AG09319 (cell line): ENCODE measurements at places on chromosomes 3 and 15.

GRCh38 chr3:10432931-10433330 lies 72.5 kb downstream of the ATP2B2 start:
- DNase-seq: no peak

- no peak for DNase-seq
Measured at GRCh38 chr3:13282986-13283876, 136.9 kb downstream of the NUP210 start.

- DNase-seq: no peak
Measured at GRCh38 chr3:16061491-16061890, 113.0 kb upstream of the GALNT15 start.

DNA sequence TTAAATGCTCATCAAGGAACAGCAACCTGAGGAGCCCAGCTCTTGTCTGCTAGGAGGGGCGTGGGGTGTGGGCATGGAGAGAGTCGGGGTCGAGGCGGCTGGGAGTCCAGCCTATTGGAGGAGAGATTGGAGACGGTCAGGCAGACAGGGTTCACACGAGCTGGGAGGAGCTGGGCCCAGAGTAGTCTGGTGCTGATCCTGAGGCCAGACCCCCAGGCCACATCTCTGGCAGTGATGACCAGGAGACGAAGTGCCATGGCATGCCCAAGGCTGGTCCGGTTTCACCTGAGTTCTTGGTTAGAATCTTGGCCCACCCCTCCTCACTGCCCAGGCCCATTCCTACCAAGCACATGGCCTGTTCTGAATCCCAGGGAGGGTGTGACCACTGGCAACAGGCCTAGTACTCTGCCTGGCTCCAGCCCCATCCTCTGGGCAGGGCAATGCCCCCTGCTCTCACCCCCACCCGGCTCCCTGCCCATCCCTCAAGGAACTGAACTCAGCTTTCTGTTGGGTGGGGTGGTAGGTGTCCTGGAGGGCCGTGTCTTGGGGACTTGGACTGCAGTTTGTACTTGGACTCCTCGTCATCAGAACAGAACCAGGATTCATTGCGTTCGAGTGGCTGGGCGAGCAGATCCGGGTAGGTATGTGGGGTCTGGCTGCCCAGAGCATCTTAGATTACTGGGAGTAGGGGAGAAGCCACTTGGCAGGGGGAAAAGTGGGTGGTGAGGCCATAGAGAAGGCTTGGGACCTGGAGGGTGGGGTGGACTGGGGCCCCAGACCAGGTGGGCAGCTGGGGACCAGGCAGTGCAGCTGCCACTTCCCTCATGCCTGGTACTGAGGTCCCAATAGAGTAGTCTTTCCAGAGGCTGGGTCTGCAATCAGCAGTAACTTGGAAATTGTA lies 20.8 kb downstream of the SLC28A1 start:
- DNase-seq: no peak

- DNase-seq: no peak
Measured at GRCh38 chr15:78389738-78390137, 48.3 kb upstream of the IREB2 start.

DNA sequence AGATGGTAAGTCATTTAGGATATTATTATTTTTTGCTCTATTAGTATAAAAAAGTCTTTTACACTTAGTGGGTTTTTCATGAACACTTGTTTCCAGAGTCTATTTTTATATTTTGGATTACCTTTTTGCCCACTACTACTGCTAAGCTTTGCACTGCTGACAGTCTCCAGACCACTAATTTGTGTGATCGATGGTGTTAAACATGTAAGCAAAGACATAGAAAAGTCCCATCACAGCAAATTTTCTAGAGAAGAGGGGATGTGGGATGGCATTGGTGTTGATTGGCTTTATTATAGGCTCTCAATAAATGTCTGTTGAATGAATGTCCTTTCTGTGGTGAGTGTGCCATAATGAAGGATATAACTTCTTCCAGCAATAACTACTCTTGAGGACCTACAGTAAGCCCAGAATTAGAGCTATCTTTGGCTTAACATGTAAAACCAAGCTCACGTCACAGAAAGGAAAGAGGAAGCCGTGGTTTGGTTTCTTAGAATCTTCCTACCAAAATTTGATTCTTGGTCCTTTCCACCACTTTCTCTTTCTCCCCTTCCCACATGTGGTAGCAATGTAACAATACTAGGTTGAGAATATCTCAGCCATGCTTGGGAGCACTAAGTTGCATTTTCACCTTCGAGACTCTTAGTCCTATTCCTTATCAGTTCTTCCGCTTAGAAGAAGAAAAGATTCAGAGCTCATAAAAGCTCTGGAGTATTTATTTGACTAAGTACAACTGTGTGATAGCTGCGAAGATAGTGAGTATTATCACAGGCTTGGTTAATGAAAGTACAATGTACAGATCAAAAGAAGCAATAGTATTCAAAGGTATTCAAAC lies 90.6 kb upstream of the UMPS start:
- DNase-seq: no peak

- DNase-seq: no peak
Measured at GRCh38 chr3:44289882-44290462, 48.3 kb downstream of the TOPAZ1 start.

GRCh38 chr3:117587416-117587815 lies 877.8 kb downstream of the TUSC7 start:
- no peak for DNase-seq

DNA sequence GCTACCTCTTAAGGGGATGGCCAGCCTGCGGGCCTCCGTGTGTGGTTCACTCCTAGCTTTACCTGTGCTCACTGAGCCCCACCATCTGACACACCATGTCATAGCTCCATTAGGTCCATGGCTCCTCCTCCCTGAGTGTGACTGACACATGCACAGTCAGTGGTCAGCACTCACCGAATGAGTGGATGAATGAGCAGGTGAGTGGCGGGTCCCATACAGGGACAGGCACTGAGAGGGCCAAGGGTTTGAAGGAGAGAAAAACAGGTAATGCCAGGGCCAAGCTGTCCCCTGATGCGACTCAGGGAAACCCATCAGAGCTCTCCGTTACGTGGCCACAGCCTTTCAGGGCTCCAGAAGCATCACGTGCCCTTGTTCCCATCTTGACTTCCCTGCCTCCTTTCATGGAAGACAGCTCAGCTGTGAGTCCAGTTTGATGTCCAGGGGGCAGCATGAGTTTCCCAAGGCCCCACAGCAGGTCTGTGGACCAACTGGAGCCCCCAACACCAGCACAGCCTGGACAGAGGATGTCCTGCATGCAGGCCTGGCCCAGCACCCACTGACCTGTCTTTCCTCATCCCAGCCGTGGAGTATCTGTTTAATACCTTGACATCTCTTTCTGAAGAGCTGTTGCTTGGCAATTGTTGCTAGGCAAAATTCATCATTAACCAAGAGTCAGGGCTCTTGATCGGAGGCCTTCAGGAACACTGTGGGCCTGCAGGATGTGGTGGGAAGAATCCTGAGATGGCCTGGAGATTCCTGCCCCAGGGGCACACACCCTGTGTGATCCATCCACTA lies 84.4 kb downstream of the PLXNA1 start:
- no peak for DNase-seq

DNA sequence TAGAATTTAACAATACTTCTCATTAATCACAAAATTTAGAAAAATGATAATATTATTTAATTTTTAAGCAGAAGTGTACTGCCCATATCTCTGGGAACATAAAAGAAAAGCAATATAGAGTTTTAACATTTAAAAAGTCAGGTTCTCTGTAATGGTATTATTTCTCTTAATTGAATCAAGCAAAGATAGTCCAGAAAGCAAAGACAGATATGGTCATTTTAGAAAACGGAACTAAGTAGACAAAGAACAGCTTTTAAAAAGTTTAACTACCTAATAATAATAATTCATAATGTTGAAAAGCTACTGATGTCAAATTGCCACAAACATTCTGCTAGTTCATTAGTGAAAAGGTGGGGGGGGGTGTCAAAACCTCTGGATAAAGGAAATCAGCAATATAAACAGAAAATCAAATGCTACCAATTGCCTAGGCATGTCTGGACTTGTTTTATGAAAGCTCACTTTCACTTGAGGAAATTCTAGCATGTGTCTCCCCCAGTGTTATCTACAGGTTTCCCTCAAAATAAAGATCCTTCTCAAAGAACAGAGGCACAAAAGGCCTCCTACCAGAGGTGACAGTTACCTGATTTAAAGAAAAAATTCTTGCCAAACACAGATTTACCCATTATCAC lies 1.7 kb downstream of the ZMAT3 start:
- peak; percentile 16 for DNase-seq

DNA sequence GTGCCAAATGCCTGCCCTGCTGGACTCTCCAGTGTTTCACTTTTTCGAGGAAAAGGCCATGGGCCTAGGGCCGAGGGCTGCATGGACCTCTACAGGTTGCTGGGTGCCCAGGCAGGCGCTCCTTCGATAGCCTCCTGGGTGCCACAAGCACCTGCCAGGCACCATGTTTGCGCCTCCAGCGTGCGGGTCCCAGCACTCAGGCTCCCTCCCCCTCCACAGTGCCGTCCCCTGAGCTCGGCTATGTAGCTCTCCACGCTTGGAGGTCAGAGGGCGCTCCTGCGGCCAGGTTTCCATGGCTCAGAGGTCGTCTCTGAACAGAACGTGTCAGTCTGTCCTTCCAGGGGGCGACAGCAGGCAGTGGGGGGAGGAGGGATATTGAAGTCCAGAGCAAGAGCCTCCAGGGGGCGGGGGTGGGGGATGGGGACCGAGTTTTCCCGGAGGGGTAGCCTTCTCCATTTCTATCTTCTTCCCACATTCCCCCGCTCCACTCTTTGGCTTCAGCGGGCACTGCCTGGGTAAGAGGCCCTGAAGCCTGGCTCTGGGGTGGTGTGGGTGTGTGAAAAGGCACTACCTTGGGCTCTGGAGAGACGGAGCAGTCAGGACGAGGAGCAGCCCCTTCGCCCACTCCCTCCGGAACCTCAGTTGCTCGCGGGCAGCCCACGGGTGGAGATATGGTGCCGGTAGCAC lies 3.6 kb downstream of the ONECUT1 start:
- DNase-seq: no peak

DNA sequence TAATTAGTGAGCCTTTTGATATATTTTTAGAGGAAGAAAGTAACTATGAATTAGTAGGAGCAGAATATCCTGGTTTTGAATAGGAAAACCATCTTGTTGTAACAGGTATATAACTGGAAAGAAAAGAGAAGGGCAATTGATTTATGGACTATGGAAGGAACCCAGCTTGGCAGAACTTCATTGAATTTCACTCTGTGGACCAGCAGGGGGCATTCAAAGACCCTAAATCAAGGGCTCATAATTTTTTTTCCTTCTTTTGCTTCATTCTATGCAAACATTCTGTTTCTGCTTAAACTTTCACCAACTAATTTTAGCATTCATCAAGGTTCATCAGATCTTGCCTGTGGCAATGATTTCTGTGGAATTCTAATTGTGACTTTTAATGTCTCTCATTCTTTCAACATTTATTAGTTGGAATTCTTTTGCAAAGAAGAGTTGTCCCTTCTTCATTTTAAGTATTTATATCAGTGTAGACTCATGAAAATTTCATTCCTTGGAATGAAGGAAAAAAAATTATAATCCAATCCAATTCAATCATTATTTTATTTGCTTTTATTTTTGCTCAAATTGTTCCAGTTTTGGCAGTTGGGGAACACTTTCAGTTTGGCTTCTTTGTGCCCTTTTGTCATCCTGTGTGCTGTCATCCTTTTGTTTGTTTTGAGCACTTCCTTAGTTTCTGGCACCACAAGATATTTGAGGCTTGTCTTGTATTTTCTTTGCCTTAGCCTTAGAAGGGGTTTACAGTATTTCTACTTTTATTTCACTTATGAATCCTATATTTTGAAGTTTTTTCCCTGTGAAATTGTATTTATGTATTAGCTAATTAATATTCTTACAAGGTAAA lies 30.4 kb downstream of the NXPE3 start:
- DNase-seq: no peak

- no peak for DNase-seq
Measured at GRCh38 chr3:148601766-148602685, 95.7 kb upstream of the AGTR1 start.

DNA sequence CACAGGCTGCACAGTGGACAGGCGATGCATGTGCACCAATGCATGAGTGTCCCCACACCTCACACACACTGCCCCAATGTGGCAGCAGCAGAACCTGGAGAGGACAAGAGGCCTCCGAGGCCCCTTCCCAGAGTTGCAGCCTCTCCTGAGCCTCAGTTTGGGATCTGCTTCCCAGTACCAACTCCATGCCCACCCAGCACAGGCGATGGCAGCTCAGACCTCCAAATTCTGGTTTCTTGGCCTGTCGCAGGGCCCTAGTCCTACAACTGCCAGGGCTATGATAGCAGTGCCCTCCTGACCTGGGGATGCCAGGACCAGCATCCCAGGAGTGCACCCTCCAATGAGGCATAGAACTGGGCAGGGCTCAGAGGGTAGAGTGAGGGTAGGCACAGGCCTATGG lies 19.9 kb downstream of the ADAMTS7 start:
- no peak for DNase-seq

- DNase-seq: no peak
Measured at GRCh38 chr3:5343459-5343858, 156.0 kb downstream of the EDEM1 start.

DNA sequence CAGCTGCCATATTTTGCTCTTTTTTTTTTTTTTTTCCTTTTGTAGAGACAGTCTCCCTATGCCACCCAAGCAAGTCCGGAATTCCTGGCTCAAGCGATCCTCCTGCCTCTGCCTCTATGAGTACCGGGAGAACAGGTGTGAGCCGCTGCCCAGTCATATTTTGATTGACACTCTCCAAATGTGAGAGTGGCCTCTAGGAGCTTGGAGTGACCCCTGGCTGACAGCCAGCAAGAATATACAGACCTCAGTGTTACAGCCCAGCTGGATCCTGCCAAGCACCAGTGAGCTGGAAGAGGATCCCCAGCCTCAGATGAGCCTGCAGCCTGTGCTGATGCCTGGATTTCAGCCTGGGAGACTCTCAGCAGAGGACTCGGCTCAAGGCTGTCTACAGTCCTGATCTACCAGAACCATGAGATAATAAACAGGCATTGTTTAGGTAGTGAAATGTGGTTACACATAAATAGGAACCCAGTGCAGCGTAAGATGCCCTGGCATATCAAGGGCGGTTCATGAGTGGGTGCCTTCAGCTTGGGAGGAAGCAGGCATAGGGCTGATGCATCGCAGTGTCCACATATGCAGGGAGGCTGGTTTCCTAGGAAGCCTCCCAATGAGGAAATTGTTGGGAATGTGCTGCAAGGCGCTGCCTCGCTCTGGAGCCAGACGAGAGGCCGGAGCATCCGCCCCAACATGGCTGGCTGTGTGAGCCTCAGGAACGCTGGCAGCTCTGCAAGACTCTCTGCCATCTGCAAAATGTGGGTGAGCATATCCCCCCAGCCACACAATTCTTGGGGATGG lies 38.9 kb upstream of the ATP10A start:
- DNase-seq: no peak

DNA sequence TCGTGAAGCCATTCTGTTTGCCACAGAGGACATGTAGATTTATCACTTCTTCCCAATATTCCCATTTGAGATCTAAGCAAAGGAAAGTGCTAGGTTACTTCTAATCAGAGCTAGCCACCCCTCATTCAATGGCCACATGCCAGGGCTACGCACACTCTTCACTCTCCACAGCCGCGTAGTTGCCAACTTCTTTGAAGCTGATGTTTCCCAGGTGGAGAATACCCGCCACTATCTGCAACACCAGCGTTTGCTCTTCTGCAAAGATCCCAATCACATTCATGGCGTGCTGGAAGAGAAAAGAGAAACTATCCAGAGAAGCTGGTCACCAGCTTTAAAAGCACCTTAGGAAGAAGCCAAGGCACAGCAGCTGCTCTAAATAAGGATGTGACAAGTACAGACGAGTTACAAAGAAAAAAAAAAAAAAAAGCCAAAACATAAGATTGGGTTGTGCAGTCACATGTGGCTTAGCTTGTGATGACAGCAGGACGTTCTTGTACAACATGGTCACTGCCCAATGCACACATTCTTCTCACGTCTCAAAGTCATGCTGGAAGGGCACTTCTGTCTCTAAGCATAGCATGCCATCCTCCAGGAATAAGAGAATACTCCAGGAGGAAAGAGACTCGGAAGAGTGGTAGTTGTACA lies 16.4 kb downstream of the LDHAL6B start:
- DNase-seq: no peak

- no peak for DNase-seq
Measured at GRCh38 chr15:58491499-58492202, 59.9 kb downstream of the LIPC start.
